ENCODE measurements at places on chromosomes 2 and 18.

- DNase-seq: no peak
Measured at GRCh38 chr18:39305766-39306165, 1740.2 kb upstream of the CELF4 start.

DNA sequence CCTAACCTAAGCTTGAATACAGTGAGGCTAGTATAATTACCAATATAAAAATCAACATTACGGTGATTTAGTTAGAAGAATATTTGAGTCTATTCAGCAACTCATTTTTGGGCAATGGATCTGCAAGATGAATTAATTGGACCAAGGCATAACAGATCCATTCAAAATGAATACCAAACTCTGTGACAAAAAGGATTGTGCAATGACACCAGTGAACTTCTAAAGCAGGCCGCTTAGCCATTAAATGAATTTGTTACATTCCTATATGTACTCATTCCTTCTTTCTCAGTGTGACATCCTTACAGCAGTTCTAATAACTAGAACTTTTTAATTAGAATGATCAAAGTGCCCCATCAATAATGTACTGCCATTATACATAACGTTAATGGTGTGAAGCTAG, 44.3 kb downstream of the ZC3H15 start:
- DNase-seq: no peak

GRCh38 chr2:183292028-183292427, 167.8 kb downstream of the NUP35 start:
- DNase-seq: no peak

DNA sequence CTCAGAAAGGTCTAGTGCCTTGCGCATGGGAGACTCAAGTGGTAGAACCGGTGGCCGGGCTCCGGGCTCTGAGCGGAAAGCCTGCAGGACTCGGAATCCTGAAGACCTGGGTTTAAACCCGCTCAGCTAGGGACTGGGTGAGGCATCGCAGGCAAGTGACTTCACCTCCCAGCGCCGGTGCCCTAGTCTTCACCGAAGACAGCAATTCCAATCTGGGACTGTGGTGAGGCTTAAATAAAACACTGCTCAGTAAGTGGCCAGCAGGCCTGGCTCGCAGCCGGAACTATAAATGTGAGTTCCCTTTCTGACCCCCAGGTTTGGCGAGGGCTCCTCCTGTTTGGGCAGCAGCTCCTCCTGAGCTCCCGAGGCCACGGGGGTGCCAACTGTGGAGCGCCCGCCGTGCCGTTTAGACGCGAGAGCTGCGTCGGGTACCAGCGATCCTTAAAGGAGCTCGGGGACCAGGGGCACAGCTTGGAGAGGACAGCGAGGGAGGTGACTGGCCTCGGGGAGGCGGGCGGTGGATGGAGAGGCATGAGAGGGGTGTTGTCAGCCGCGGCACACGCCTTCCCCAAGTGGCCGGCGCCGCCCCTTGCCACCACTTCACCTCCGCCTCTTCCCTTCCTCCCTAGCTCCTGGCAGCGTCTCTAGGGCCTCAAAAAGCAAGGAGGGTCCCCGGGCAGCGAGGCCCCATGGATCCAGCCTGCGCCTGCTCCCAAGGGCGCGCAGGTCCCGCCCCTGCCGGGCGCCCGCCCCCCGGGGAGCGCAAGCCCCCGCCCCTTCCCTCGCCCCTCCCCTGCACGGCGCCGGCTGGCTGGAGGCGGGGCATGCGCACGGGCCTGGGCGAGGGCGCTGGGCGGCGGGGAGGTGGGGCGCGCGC, 757 bp upstream of the MTCL1 start:
- peak; percentile 39 for DNase-seq

- DNase-seq: no peak
Measured at GRCh38 chr18:28175150-28175929, 1.6 kb downstream of the CDH2 start.

GRCh38 chr2:218438596-218438995, 19.7 kb downstream of the VIL1 start:
- no peak for DNase-seq

- DNase-seq: no peak
Measured at GRCh38 chr2:80392441-80392840, 87.9 kb upstream of the LRRTM1 start.

DNA sequence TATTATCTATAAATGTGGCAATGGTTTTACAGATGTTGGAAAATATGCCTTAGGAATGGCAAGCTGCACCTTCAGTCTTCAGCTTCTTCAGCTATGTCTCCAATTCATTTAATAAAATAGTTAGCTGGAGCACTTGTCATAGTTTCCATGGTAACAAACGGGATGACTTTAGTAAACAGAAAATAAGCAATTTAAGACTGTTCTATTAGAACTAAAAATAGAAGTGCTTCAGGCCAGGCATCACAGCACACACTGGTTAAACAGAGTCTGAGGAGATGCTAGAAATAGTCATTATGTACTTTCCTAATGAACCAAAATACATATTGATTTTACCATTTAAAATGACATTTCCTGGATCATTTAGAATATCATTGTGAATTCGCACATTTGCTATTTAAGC, 195.0 kb downstream of the GCA start:
- no peak for DNase-seq

GRCh38 chr2:21131861-21132260, 8.1 kb downstream of the TDRD15 start:
- DNase-seq: no peak

- DNase-seq: no peak
Measured at GRCh38 chr18:73452866-73453265, 585.1 kb upstream of the NETO1 start.

DNA sequence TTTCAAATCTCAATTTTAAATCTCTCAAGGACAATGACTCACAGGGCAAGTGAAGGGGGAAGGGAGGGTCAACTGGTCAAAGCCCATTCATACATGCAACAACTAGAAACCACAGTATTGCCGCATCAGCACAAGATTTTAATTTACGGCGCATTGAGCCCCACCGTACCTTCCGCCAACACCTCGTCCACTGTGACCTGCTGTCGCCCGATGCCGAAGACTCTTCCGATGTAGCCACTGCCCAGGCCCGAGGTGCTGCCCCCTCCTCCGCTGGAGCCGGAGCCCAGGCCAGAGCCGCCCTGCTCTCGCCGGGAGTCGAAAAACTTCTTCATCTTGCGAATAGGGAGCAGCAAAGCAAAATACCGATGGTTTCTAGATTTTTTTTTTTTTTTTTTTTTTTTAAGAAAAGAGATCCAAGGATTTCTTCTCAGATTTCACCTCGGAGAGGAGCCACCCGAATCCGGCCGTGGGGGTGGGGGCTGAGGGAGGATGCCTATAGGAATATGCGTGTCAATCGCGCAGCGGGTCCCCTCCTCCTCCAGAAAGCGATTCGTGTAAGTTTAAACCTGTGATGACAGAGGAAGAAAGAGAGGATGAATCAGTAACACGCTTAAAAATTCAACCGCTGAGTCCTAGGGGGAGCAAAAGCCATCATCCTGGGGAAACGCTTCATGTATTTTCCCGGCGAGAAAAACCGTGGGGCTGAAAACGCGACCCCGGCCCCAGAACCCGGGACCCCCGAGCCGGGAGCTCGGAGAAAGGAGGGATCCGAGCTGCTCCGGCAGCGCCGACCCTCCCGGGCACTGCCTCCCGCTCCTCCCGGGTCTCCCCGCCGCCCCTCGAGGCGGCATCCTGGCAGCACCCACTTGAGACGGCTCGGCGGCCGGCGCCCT, 584 bp downstream of the AAK1 start:
- peak; percentile 51 for DNase-seq

- no peak for DNase-seq
Measured at GRCh38 chr2:196988639-196989038, 62.1 kb upstream of the PGAP1 start.

GRCh38 chr2:240278661-240279060, 138.2 kb upstream of the OTOS start:
- no peak for DNase-seq

DNA sequence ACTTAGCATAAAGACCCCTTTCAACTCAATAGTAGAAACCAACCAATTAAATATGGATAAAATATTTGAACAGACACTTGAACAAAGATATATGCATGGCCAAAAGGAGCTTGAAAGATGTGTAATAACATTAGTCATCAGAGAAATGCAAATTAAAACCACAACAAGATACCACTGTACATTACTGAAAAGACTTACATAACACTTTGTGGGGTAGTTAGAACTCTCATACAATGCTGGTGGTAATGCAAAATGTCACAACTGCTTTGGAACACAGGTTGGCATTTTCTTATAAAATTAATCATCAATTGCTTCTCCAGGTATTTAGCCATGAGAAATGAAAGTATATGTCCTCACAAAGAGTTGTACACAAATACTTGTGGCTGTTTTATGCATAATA, 60.7 kb downstream of the TTC27 start:
- DNase-seq: no peak

GRCh38 chr2:28567061-28567471, 71.2 kb downstream of the PLB1 start:
- DNase-seq: no peak

DNA sequence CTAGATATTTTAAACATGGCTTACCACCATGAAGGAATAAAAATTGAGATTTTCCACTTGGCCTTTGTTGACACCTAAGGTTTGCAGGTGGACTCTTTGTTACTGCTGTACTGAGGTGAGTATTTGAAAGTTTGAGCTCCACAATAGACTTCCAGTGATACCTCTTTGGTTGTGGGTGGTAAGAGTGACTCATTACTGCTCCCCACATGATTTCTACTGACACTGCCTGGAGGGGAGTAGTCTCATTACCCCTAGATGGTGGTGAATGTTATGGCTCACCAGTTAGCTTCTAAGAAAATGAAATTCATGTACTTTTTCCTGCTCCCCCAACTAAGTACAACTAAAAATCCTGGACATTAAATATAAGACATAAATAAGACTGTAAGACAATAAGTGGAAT, 1183.1 kb upstream of the TMEFF2 start:
- DNase-seq: no peak

DNA sequence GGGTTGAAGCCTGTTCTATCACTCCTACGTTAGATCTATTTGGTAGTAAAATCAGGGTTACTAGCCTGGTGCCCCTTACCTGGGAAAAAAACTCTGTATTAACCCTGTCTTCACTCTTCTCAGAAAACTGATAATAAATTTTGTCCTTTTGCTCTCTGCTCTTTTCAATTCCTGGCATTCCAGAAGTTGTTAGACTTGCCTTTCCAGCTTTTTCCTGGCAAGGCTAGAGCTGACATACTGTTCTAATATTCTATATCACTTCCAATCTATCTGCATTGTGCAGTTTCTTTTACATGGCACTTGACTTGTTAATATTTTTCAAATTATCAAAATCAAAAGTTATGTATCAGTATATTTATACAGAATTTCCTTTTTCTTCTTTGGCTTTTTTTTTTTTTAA, 162.2 kb downstream of the FIGN start:
- DNase-seq: no peak

Measured in stimulated activated CD4-positive, alpha-beta T cell treated with anti-CD3 and anti-CD28 coated beads, Interleukin-15, amount 100 ng/mL, for 48 hours (primary cell).